ENCODE measurements at places on chromosomes 1 and 21. TPM values are rescaled to one million over a fixed set of nuclear protein-coding genes. Genes with fewer than 3 reads are reported as not detected.

GRCh38 chr1:156490401-156491032 is 10.1 kb downstream of the MEF2D start:
- no peak overlapping the region for H3K27ac ChIP-seq
- peak; percentile 43 for DNase-seq
- peaks cover 17% of the 10 kb centered on the region for H3K36me3 ChIP-seq
- peaks cover 50% of the 10 kb centered on the region for H3K4me1 ChIP-seq
- peaks cover 24% of the 10 kb centered on the region for H3K27me3 ChIP-seq
- peak overlapping the region; percentile 4 for H3K4me3 ChIP-seq

DNA sequence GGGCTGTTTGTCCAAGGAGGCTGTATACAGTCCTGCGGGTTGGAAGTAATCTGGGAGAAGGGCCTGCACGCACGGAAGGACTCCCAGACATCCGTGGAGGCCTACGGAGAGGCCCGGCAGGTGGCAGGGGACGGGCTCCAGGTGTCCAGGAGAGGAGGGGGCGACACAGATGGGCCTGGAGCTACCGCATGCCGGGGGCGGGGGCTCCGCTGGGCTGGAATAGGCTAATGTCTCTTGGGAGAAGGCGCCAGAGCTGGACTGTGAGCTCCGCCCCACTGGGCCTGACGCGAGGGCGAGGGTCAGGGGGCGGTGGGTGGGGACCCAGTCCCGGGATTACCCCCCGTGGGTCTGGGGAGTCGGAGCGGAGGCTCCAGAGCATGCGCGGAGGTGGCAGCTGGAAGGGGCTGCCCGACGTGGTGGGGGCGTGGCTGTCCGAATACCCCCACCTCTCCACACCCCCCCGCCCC is 659 bp downstream of the AGO1 start:
- H3K4me1 ChIP-seq, result peaks cover 53% of the 10 kb centered on the region
- no peak overlapping the region for H3K27ac ChIP-seq
- peaks cover 4% of the 10 kb centered on the region for H3K27me3 ChIP-seq
- peak overlapping the region; percentile 97 for H3K4me3 ChIP-seq
- DNase-seq, result peak; percentile 54

GRCh38 chr1:36771240-36771639 is 263.1 kb downstream of the GRIK3 start:
- H3K27ac ChIP-seq, result no peak overlapping the region
- no peaks in the 10 kb centered on the region for H3K4me1 ChIP-seq
- H3K27me3 ChIP-seq, result peaks cover 3% of the 10 kb centered on the region

DNA sequence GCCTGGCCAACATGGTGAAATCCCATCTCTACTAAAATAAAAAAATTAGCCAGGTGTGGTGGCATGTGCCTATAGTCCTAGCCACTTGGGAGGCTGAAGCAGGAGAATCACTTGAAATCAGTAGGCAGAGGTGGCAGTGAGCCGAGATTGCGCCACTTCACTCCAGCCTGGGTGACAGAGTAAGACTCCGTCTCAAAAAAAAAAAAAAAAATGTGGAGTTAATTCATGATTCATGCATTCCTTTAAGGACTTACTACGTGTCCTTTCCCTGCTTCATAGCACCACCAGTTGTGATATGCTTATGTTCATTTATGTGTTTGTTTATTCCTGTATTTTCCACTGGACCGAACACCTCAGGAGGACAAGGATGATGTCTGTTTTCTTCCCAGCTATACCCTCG is 12.7 kb upstream of the PRELP start:
- H3K4me1 ChIP-seq, result peaks cover 40% of the 10 kb centered on the region
- DNase-seq, result no peak
- no peak overlapping the region for H3K4me3 ChIP-seq
- peaks cover 3% of the 10 kb centered on the region for H3K27me3 ChIP-seq
- no peaks in the 10 kb centered on the region for H3K36me3 ChIP-seq
- no peak overlapping the region for H3K27ac ChIP-seq

- no peak for DNase-seq
- peaks cover 13% of the 10 kb centered on the region for H3K36me3 ChIP-seq
- peak within 1 kb of the TSS; percentile 99 for H3K27ac ChIP-seq
- peak within 1 kb of the TSS; percentile 95 for H3K4me3 ChIP-seq
- peaks cover 31% of the 10 kb centered on the region for H3K4me1 ChIP-seq
- peaks cover 21% of the 10 kb centered on the region for H3K27me3 ChIP-seq
Observed at GRCh38 chr1:155207806-155208540, at the start of gene THBS3. Gene THBS3 (minus strand): TSS chr1:155207897. CDS start chr1:155207876, 21 bp downstream.

- no peak for DNase-seq
- peaks cover 11% of the 10 kb centered on the region for H3K4me1 ChIP-seq
- H3K36me3 ChIP-seq, result no peaks in the 10 kb centered on the region
- H3K27me3 ChIP-seq, result peaks cover 1% of the 10 kb centered on the region
- no peak overlapping the region for H3K27ac ChIP-seq
Observed at GRCh38 chr1:201939574-201939973, 6.8 kb downstream of the LMOD1 start.

- no peaks in the 10 kb centered on the region for H3K36me3 ChIP-seq
- H3K4me1 ChIP-seq, result peaks cover 4% of the 10 kb centered on the region
- peaks cover 2% of the 10 kb centered on the region for H3K27me3 ChIP-seq
- no peak overlapping the region for H3K27ac ChIP-seq
Observed at GRCh38 chr1:117655220-117655577, 49.4 kb downstream of the TENT5C start.

GRCh38 chr1:7219031-7219430 is 433.8 kb downstream of the CAMTA1 start:
- H3K4me3 ChIP-seq, result no peak overlapping the region
- no peak overlapping the region for H3K27ac ChIP-seq
- no peaks in the 10 kb centered on the region for H3K36me3 ChIP-seq
- H3K4me1 ChIP-seq, result no peaks in the 10 kb centered on the region

- peaks cover 18% of the 10 kb centered on the region for H3K4me1 ChIP-seq
- H3K27me3 ChIP-seq, result peaks cover 2% of the 10 kb centered on the region
- H3K4me3 ChIP-seq, result no peak overlapping the region
- H3K27ac ChIP-seq, result no peak overlapping the region
- DNase-seq, result no peak
Observed at GRCh38 chr21:35614396-35614921, 445.9 kb downstream of the SETD4 start.

DNA sequence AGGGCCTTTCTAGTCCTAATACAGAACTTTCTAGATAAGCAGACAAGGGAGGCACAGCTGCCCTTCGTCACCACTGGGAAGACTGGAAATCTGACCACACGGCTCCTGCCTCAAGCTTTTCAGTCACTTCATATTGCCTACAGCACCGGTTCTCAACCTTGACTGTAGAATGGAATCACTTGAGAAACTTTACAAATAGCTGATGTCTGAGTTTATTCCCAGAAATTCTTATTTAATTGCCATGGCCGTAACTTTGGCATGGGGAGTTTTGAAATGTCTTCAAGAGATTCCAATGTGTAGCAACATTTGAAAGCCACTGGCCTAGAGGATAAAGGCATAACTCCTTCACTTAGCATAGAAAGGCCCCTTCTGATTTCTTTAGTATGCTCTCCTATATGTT is 42.4 kb upstream of the STMN1 start:
- DNase-seq, result no peak
- H3K27me3 ChIP-seq, result peaks cover 7% of the 10 kb centered on the region
- no peaks in the 10 kb centered on the region for H3K36me3 ChIP-seq
- H3K27ac ChIP-seq, result no peak overlapping the region
- H3K4me3 ChIP-seq, result no peak overlapping the region

- no peak overlapping the region for H3K27ac ChIP-seq
- no peaks in the 10 kb centered on the region for H3K27me3 ChIP-seq
- no peaks in the 10 kb centered on the region for H3K36me3 ChIP-seq
- H3K4me1 ChIP-seq, result peaks cover 18% of the 10 kb centered on the region
- DNase-seq, result no peak
Observed at GRCh38 chr1:60620087-60620486, 462.3 kb upstream of the NFIA start.

GRCh38 chr1:49293016-49293415 is 516.3 kb upstream of the BEND5 start:
- no peak for DNase-seq
- H3K27me3 ChIP-seq, result peaks cover 4% of the 10 kb centered on the region
- no peak overlapping the region for H3K27ac ChIP-seq
- H3K4me3 ChIP-seq, result no peak overlapping the region
- H3K4me1 ChIP-seq, result peaks cover 8% of the 10 kb centered on the region
- peaks cover 4% of the 10 kb centered on the region for H3K36me3 ChIP-seq

- no peak overlapping the region for H3K27ac ChIP-seq
- DNase-seq, result no peak
- peaks cover 3% of the 10 kb centered on the region for H3K4me1 ChIP-seq
- H3K36me3 ChIP-seq, result no peaks in the 10 kb centered on the region
- no peaks in the 10 kb centered on the region for H3K27me3 ChIP-seq
- H3K4me3 ChIP-seq, result no peak overlapping the region
Observed at GRCh38 chr1:221302357-221302756, 423.1 kb downstream of the HLX start.

- no peaks in the 10 kb centered on the region for H3K27me3 ChIP-seq
- H3K27ac ChIP-seq, result peak overlapping the region; percentile 61
- H3K36me3 ChIP-seq, result peaks cover 7% of the 10 kb centered on the region
- peaks cover 60% of the 10 kb centered on the region for H3K4me1 ChIP-seq
- H3K4me3 ChIP-seq, result no peak overlapping the region
Observed at GRCh38 chr1:243267914-243268653, 12.2 kb downstream of the SDCCAG8 start.

DNA sequence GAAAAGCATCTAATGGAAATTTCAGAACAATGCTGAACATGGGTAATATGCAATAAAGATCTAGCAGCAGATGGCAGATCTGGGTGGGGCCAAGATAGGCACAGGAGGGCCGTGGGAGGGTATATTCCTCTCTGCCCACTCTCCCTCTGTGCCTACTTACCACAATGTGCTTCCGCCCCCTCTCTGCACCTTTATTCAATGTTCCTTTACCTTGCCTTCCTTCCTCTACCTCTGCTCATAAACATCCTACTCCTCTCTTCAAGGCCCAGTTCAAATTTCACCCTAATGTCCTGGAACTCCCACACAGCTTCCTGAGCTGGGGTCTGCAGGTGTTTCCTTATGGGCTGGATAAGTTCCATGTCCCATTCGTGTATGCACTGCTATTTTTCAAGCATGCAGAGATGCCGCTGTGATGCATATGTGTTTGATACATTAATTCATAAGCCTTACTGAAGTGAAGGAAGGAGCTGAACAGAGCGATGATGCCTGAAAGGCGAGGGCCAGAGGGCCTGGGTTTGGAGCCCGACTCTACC is 65.6 kb upstream of the EDEM3 start:
- peaks cover 4% of the 10 kb centered on the region for H3K27me3 ChIP-seq
- peaks cover 3% of the 10 kb centered on the region for H3K36me3 ChIP-seq
- no peak for DNase-seq
- H3K27ac ChIP-seq, result no peak overlapping the region

The TRIM45 gene
- 7.0 TPM for total RNA-seq

The SYT14 gene
- 9.7 TPM for total RNA-seq

The TSPEAR gene
- total RNA-seq, result not detected

The CHI3L2 gene
- total RNA-seq, result 1.3 TPM

Data from endothelial cell (in vitro differentiated cells).